HTR-8/SVneo (cell line): ENCODE measurements at places on chromosomes 5 and 9.

DNA sequence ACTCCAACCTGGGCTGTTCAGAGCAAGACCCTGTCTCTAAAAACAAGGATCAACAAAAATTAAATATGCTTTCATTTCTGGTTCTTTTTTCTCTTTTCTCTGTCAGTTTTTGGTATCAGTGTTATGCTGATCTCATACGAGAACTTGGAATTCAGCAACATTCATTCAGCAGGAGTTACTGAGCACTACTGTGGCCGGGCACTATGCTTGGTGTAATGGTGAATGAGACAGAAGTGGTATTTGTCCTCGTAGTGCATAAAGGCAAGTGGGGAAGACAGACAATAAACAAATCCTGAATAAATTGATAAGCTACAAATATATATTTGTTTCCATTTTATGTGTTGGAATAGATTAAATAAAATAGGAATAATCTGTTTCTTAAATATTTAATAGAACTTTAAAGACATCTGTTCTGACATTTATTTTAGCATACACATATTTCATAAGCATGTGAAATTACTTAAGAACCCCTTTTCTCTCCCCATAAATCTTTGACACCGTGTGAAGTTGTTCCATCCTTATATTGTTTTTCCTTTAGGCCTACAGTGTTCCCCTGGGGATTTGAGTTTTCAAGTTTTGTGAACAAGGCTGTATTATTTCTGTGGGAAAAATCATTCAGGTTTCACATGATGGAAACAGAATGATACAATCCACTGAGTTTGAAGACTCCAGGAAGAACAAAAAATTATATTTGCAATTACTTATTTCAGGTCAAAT is 24.6 kb downstream of the UBAP1 start:
- no peak for DNase-seq

DNA sequence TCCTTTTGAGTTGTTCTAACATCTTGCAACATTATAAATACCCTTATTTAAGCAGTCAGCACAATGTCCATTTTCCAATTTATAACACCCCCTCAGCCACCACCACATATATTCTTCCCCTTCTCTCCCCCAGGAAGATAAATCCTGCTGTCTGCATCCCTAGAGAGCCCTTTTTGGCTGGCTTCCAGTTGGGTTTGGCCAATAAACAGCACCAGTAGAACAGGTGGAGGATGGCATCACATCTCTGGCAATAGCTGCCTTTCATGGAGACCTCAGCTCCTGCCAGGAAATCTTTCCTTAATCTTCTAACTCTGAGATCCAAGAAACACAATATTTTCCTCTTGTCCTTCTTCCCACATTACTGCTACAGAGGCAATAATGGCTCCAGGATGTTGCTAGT is 53.7 kb downstream of the TRIM36 start:
- no peak for DNase-seq

GRCh38 chr5:150670275-150670947 is 9.4 kb downstream of the MYOZ3 start:
- no peak for DNase-seq

DNA sequence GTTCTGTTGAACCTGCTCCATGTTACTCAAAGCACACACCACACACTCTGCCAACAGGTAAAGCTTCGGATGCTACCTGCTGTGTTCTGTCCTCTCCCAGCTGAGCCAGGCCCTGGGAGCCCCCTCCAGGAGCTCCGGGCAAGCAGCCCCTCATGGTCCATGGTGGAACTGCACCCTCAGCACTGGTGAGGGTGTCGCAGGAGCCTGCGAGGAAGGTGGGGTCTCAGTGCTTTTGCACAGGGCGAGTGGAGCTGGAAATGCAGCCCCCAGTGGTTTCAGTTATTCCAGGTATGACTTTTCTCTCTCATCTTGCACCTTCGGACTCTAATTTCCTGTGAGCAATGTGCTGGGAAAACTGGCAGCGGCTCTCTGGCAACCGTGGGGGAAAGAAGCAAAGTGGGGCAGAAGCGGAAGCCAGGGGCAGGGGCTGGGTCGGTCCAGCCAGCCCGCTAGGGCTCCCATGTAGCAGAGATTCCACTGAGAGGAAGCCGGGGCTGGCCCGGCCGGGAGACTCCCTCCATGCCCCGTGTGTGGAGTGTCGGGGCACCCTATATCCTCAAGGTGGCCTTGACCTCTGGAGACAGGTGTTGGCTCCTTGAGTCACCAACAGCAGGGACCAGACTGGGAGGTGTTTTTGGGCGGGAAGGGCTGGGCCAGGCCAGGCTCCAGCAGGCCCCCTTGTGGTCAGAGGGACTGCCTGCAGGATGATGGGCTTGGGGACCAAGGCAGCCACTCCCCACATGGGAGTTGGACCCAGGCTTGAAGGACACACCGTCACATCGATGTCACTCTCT is 75.6 kb upstream of the PRSS3 start:
- no peak for DNase-seq
